GM12878 (cell line): ENCODE measurements at places on chromosomes 1 and 21. TPM values are rescaled to one million over a fixed set of nuclear protein-coding genes. Genes with fewer than 3 reads are reported as not detected.

MX2 gene
- total RNA-seq, result 49.0 and 52.2 TPM in 2 replicates

OR2L13 gene
- total RNA-seq, result not detected in 2 replicates

DNA sequence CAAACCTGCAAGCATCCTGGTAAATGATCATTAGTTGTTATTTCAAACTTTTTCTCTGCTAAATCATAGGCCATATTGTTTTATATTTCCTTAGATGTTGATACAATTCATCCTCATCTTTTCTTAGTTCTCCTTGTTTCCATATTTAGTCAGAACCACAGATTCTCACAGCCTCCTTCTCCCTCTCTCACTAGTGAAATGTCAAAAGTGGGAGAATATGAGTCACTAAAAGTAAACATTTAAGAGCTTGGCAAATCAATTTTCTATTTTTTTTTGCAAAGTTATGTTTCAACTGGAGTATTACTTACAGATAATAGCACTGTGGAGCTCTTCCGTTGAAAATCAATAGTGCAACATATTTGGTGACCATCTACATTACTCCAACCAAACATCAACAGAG lies 308.8 kb downstream of the COL11A1 start:
- DNase-seq, result no peak
- no peaks in the 10 kb centered on the region for H3K4me1 ChIP-seq
- no peak overlapping the region for H3K27ac ChIP-seq
- no peaks in the 10 kb centered on the region for H3K27me3 ChIP-seq

GRCh38 chr1:210597555-210598134 lies 268.9 kb downstream of the HHAT start:
- H3K4me3 ChIP-seq, result no peak overlapping the region
- no peak overlapping the region for H3K27ac ChIP-seq

H6PD gene
- total RNA-seq, result 20.7 TPM in 2 replicates

GRCh38 chr1:63821091-63822005 lies 47.5 kb downstream of the ROR1 start:
- no peak overlapping the region for H3K27ac ChIP-seq
- no peak overlapping the region for H3K4me3 ChIP-seq
- H3K4me1 ChIP-seq, result no peaks in the 10 kb centered on the region
- no peak for DNase-seq
- H3K36me3 ChIP-seq, result no peaks in the 10 kb centered on the region

DNA sequence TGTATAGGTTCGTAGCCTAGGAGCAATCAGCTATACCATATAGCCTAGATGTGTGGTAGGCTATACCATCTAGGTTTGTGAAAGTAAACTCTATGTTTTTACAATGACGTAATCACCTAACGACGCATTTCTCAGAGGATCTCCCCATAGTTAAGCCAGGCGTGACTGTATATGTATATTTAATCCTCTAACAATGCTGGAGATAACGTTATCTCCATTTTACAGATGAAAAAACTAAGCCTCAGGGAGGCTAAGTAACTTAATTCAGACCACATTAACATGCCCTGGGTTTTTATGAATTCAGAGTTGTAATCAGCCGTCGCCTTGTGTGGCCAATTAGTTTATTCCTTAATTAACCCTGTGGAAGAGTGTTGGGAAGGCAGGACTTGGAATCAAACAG lies 107.7 kb upstream of the PLXNA2 start:
- DNase-seq, result no peak
- H3K27ac ChIP-seq, result no peak overlapping the region
- H3K4me1 ChIP-seq, result no peaks in the 10 kb centered on the region
- no peaks in the 10 kb centered on the region for H3K36me3 ChIP-seq
- H3K27me3 ChIP-seq, result no peaks in the 10 kb centered on the region; the same call in 1 of the 2 replicates

- H3K27me3 ChIP-seq, result peaks cover 2% of the 10 kb centered on the region; the same call in 1 of the 2 replicates
- no peak overlapping the region for H3K4me3 ChIP-seq
- H3K4me1 ChIP-seq, result no peaks in the 10 kb centered on the region
- no peak for DNase-seq
- no peaks in the 10 kb centered on the region for H3K36me3 ChIP-seq
Observed at GRCh38 chr1:17615157-17615556, 75.7 kb downstream of the ARHGEF10L start.
